Activated naive CD4-positive, alpha-beta T cell treated with Interleukin-2 at 50 U/mL for 16 hours (primary cell): ENCODE measurements at places on chromosomes 6 and 20.
A peak's percentile ranks its signal among the peaks of the same experiment; 100 is the strongest.

DNA sequence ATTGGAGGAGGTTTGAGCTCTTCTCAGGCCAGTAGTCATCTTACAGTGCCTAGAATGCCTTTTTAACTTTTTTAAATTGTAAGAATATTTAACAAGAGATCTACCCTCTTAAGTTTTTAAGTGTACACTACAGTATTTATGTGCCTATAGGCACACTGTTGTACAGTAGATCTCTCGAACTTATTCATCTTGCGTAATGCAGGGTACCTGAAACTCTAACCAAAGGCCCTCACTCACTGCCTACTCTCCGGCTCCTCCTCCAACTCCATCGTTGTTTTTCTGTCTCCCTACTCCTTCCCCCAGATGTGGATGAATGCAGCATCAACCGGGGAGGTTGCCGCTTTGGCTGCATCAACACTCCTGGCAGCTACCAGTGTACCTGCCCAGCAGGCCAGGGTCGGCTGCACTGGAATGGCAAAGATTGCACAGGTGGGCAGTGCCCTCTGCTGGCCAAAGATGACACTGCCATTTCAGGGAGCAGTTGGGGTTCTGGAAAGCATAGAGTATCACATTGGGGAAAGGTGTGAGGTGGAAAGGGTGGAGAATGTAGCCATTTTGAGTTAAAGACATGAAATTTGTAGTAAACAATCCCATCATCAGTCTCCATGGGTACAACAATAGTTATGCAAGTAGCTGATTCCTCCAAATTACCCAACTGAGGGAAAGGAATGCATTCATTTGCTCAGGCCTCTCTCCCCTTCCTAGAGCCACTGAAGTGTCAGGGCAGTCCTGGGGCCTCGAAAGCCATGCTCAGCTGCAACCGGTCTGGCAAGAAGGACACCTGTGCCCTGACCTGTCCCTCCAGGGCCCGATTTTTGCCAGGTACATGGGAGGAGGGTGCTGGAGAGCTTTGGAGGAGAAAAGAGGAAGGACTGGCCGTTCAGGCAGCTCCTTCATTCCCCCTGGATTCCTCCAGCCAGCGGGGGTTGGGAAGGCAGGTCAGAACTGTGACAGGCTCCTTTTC, 18.4 kb upstream of the ZNF76 start:
- DNase-seq, result peak; percentile 77

GRCh38 chr6:90131614-90132423, 164.8 kb downstream of the BACH2 start:
- DNase-seq, result no peak

DNA sequence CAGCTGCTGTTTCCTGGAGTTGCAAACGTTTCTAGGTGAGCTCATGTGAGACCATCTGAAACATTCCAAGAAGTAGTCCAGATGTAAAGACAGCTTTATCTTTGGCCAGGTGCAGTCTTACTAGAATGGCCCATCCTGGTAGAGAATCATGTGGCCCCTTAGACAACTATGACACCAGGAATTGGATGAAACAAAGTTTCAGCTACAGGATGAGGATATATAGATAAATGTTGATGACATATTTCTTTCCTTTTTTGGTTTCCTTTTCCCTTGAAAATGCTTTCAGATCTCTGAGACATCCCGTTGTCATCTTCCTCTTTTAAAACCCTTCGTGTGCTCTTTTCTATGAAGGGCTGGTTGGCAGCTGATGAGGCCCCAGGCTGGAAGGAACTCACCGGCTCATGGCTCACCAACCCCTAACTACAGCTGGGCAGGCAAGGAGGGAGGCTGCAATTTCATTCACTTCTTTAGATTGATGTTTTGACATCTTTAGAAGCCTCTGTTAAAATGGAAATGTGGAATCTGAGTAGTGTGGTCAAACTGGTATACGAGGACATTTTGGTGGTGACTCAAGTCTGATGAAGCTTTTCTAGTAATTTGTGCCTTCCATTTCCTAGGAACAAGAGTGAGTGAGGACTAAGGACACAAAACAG, 167.9 kb upstream of the TNFAIP3 start:
- DNase-seq, result peak; percentile 48

- DNase-seq, result no peak
Measured at GRCh38 chr20:25544734-25545133, 40.6 kb downstream of the NINL start.

DNA sequence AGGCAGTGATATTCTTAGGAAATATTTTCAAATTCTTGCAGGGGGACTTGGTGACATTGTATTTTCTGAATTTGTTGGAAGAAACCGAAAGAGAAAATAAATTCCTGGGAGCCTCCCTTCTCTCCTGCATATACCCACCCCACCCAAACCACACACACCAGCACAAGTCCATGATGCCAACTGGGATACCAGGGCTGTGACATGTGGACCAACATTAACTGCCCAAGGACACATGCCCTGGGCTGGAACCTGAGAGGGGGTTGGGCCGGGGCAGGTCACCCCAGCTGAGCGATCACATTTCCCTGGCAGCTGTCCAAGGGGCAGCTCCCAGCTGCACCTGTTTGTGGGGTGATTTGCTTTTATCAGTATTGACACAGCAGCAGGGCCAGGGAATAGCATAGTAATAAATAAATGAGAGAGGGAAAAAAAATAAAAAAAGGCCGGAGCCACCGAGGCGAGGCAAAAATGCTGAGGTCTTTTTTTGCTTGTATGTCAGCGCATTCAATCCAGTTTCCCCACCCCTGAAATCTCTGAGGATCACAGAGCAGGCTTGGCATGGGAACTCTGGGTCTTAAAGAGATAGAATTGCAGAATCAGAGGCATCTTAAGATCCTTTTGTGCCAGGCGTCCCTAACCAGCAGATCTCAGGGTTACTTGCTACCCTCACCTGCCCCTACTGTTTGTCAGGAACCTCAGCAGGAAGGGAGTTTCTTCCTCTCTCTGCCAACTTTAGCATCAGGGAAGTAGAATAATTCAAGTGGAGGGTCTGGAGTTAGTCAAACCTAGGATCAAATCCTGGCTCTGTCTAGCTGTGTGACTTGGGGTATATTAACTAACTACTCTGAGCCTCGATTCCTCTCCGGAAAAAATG, 66.5 kb upstream of the PIM1 start:
- peak; percentile 9 for DNase-seq

GRCh38 chr20:64080813-64081623, 1.1 kb downstream of the OPRL1 start:
- DNase-seq, result no peak

GRCh38 chr6:135707426-135707825, 144.1 kb upstream of the PDE7B start:
- DNase-seq, result no peak

DNA sequence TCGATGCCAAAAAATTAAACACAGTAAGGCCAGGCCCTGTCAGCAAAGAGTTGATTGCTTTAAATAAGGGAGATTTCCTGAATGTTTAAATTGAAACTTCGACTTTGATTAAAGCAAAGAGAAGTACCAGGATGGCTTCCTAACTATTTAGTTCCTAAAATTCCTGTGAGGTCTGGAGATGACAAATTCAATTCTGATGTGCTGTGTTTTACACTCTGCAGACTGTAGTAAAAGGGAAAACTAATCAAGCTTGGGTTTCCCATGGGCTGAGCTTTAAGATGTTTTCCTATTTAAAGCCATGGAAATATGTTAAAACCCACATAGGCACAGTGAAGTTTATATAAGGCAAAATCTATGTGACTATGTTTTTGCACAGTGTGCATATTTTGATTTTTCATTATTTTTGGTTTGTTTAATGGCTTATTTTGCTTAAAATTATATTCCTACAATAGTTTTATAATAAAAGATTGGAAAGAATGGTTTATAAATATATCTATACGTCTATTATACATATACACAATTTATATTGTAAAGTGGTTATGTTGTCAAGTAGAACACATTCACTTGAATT, 198.5 kb upstream of the EYA4 start:
- no peak for DNase-seq

- DNase-seq, result no peak
Measured at GRCh38 chr20:53124075-53124551, 152.0 kb downstream of the TSHZ2 start.

- DNase-seq, result no peak
Measured at GRCh38 chr20:22977047-22977785, 57.9 kb upstream of the SSTR4 start.

GRCh38 chr6:45613656-45614055, 235.9 kb upstream of the SUPT3H start:
- DNase-seq, result no peak

GRCh38 chr6:26232940-26233648, 131.9 kb upstream of the BTN3A2 start:
- DNase-seq, result peak; percentile 34

- no peak for DNase-seq
Measured at GRCh38 chr6:13638626-13639025, 23.5 kb downstream of the NOL7 start.

DNA sequence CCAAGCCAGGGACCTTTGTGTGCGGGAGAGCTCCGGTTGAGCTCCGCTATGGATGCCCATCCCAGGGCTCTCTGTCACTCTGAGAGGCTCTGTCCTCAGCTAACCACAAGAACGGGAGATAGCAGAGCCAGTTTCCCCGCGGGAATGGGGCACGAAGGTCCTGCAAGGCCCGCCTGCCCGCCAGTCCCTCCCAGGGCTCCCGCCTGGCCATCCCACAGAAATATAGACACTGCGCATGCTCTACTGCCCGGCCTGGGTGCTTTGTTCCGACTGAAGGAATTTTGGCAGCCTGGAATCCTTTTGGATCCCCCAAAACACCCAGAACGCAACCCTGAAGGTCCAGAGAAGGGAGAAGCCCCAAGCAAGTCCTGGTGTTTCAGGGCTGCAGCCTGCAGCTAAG, 8.6 kb upstream of the DEFB110 start:
- no peak for DNase-seq

DNA sequence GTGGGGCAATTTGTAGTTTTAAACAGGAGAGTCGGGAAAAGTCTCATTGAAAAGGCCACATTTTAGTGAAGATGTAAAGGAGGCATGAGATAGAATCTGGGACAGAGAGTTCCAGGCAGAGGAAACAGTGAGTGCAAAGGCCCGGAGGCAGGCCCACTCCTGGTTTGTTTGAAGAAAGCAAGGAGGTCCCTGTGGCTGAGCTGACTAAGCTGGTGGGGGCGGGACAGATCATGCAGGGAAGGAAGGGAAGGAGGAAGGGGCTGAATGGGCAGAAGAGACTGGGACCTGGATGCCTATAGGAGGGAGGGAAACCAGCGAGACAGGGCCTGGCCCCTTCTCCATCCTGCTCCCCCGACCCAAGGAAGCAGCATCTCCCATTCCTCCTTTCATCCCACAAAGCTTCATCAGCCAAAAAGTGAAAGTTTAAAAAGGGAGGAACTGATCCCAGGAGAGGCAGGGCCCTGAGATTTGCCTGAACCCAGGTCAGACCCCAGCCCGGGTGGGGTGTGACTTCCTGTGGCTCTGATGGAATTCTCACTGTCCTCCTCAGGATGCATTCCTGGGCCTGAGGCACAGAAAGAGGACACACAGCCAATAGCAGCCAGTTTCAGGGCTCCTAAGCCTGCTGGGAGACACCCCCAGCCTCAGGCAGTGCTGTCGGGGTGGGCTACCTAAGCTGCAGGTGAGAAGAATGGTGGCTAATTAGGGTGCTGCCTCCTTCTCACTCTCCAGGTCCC, 54.2 kb upstream of the SIRPA start:
- DNase-seq, result no peak

DNA sequence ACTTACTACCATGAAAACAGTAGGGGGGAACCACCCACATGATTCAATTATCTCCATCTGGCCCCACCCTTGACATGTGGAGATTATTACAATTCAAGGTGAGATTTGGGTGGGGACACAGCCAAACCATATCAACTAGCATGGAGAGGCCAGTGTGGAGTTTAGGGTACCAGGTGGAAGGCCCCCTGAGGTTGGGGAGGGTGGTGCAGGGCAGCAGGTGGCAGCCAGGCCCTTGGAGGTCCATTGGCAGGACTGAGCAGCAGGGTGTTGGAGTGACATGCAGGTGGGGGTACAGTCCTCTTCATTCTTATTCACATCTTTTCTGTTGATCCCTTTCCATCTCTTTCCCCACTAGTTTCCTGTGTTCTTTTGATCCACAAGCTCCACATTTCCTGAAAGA, 42.9 kb downstream of the PHACTR3 start:
- DNase-seq, result no peak

- no peak for DNase-seq
Measured at GRCh38 chr6:125816828-125817280, 26.1 kb downstream of the NCOA7 start.

GRCh38 chr20:43963233-43963632, 48.6 kb downstream of the TOX2 start:
- DNase-seq, result no peak

GRCh38 chr20:20499439-20499838, 131.5 kb downstream of the INSM1 start:
- no peak for DNase-seq

DNA sequence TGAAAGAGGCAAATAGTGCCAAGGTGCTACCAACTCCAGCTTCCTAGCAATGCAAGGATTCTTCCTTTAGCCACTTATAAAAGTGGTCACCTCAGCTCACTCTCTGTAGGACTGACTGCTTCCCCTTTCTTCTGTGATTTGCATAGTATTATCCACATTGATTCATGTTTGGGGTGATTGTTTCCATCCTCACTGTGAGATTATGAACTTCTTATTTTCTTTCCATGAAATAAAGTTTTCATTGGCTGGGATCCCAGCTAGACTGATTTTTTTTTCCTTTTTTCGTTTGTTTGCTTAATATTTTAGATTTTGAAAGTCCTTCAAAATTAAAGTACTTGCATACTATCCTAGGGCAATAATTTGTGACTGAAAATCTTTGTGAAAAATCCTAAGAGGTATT, 50.5 kb downstream of the EYA4 start:
- DNase-seq, result no peak

DNA sequence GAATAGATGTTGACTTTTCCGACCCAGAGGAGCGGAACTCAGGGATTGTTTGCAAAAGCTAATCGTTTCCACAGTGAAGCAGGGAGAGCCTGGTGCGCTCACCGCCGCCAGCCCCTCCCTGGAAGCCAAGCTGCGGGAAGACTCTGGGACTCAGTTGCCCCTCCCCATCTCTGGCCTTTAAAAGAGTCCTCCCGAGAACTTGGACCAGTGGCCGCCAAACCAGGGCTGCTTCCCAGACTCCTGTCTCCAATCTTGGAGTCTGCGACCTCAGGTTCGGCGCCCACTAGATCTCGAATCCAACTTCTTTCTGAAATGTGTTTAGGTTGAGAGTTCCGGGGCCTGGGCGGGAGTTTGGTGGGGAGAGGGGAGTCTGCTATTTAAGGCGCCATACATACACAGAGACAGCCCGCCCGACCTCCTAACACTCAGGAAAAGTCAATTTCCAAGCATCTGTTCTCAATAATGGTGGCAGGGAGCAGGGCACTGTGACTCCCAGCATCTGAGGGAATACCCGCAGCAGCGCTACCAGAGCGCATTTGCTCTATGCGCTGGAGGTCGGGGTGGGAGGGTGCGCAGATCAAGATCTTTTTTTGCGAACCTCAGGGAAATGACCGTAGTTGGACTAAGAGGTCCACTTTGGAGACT, 800 bp upstream of the GRIK2 start:
- DNase-seq, result no peak
